ENCODE measurements at places on chromosomes 7 and 10.

DNA sequence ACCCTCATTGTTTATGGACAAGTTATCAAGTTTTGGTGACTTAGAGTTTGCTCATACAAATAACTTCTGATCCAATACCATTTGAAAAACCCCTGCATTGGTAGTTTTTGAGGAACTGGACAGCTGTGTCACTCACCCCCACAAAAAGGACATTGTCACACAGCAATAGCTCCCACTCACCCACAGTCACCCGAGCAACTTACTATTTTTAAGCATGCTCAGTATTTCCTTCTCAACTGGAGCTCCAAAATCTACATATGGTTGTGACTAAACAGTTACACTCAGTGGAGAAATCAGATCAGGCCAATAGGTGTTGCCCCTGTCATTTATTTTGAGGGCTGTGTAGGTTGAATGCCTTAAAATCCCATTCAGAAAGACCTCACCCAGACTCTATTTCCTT lies 165.2 kb upstream of the AUTS2 start:
- DNase-seq, result no peak

- no peak for DNase-seq
Measured at GRCh38 chr7:77698042-77698625, 1.9 kb downstream of the RSBN1L start.

- DNase-seq, result no peak
Measured at GRCh38 chr10:72088889-72089575, 681 bp upstream of the SPOCK2 start.

DNA sequence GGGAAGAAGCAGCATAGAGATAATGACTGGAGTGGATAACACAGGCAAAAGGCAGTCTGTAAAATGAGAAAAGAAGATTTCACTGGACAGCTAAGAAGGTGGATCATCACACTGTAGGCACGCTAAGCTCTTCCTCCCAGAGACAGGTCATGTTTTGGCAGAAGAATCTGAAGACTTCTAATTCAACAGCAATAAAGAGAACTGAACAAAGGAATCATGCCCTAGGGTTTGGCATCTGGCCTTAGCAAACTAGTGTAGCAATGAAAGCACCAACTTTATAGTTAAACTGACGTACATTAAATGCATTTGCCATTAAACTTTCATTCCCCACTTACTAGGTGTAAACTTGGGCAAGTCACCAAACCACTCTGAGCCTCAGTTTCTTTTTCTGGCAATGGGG lies 84.4 kb upstream of the SEM1 start:
- no peak for DNase-seq

All from colonic mucosa (tissue), 4 donors.